Endodermal cell (in vitro differentiated cells): ENCODE measurements at places on chromosomes 1 and 21. TPM values are rescaled to one million over a fixed set of nuclear protein-coding genes. Genes with fewer than 3 reads are reported as not detected.

PKNOX1 gene
- 21.3 and 25.9 TPM in 2 replicates for total RNA-seq

C1orf115 gene
- total RNA-seq, result 10.3 to 11.5 TPM (median 11.4 TPM) in 3 replicates

SLC2A5 gene
- not detected in 3 replicates for total RNA-seq

B3GALT2 gene
- total RNA-seq, result not detected in 2 replicates

PTGS2 gene
- 0.15 to 0.84 TPM (median 0.40 TPM) in 3 replicates for total RNA-seq

CASZ1 gene
- total RNA-seq, result 4.0 and 5.9 TPM in 2 replicates

PTAFR gene
- 0.72 and 0.77 TPM in 2 replicates for total RNA-seq

LCE1D gene
- total RNA-seq, result not detected in 2 replicates

SLC37A1 gene
- 14.2 to 24.2 TPM (median 22.7 TPM) in 3 replicates for total RNA-seq

TRIM67 gene
- 0.04 and 0.05 TPM in 2 replicates for total RNA-seq

GFI1 gene
- 0.24 and 0.27 TPM in 2 replicates for total RNA-seq

FLAD1 gene
- total RNA-seq, result 61.9 and 67.7 TPM in 2 replicates

SPRR2F gene
- not detected in 3 replicates for total RNA-seq

G0S2 gene
- total RNA-seq, result not detected in 2 replicates

HSD11B1 gene
- not detected in 3 replicates for total RNA-seq

TFF1 gene
- 1.6 and 2.1 TPM in 2 replicates for total RNA-seq

PLA2G2C gene
- not detected in 3 replicates for total RNA-seq

HP1BP3 gene
- 186 and 223 TPM in 2 replicates for total RNA-seq

TLCD4 gene
- total RNA-seq, result 6.4 and 7.7 TPM in 2 replicates

TRIM46 gene
- total RNA-seq, result 7.1 to 11.3 TPM (median 8.9 TPM) in 3 replicates

OR2T29 gene
- not detected in 2 replicates for total RNA-seq

GJA4 gene
- 6.9 and 9.0 TPM in 2 replicates for total RNA-seq

ABCA4 gene
- 0.86 to 1.6 TPM (median 0.92 TPM) in 3 replicates for total RNA-seq

SYPL2 gene
- total RNA-seq, result 0.38 and 0.64 TPM in 2 replicates

C4BPA gene
- not detected in 2 replicates for total RNA-seq

FGR gene
- total RNA-seq, result not detected in 3 replicates

GJB3 gene
- 2.9 and 3.1 TPM in 2 replicates for total RNA-seq

TADA1 gene
- 19.9 to 24.9 TPM (median 23.6 TPM) in 3 replicates for total RNA-seq

ACTL8 gene
- total RNA-seq, result not detected in 3 replicates

KCNQ4 gene
- 0.84 and 0.88 TPM in 2 replicates for total RNA-seq

SYT11 gene
- 0.40 and 0.52 TPM in 2 replicates for total RNA-seq

NPPA gene
- total RNA-seq, result not detected in 2 replicates

MX2 gene
- total RNA-seq, result 1.2 and 1.6 TPM in 2 replicates

GJA8 gene
- total RNA-seq, result not detected in 3 replicates

LCE2A gene
- total RNA-seq, result not detected in 2 replicates

SPRR5 gene
- total RNA-seq, result not detected in 3 replicates

S100A9 gene
- not detected in 3 replicates for total RNA-seq

RHEX gene
- total RNA-seq, result not detected in 2 replicates

PLA2G2F gene
- not detected in 2 replicates for total RNA-seq

UMODL1 gene
- total RNA-seq, result 0.49 to 2.1 TPM (median 1.3 TPM) in 3 replicates

PRR9 gene
- total RNA-seq, result not detected in 2 replicates

KRTAP19-3 gene
- total RNA-seq, result not detected in 2 replicates

AMPD1 gene
- not detected in 2 replicates for total RNA-seq

RBM11 gene
- total RNA-seq, result 13.5 to 26.6 TPM (median 14.2 TPM) in 3 replicates

TMEM82 gene
- 0.46 and 0.54 TPM in 2 replicates for total RNA-seq

RNU1-2 gene
- total RNA-seq, result 2,322 to 3,611 TPM (median 3,596 TPM) in 3 replicates

PGBD5 gene
- 4.6 and 6.6 TPM in 2 replicates for total RNA-seq
